ENCODE measurements at places on chromosomes 12 and 14. TPM values are rescaled to one million over a fixed set of nuclear protein-coding genes. Genes with fewer than 3 reads are reported as not detected.

EXOC3L4 gene
- 2.0 TPM for total RNA-seq

ADCY4 gene
- 19.4 TPM for total RNA-seq

IGFBP6 gene
- 532 TPM for total RNA-seq

PSMD9 gene
- total RNA-seq: 68.2 TPM

SLC17A8 gene
- total RNA-seq: not detected

PXN gene
- 113 TPM for total RNA-seq

PPP4R4 gene
- 9.5 TPM for total RNA-seq

SRRM4 gene
- total RNA-seq: 0.11 TPM

TPPP2 gene
- total RNA-seq: not detected

TSPAN19 gene
- not detected for total RNA-seq

MIP gene
- total RNA-seq: not detected

EIF2B2 gene
- total RNA-seq: 60.4 TPM

CRIP1 gene
- 4.2 TPM for total RNA-seq

PLEKHG7 gene
- total RNA-seq: 1.4 TPM

RBMS2 gene
- total RNA-seq: 21.1 TPM

CARMIL3 gene
- 3.9 TPM for total RNA-seq

ACOT6 gene
- total RNA-seq: not detected

AKAP3 gene
- total RNA-seq: 13.9 TPM

ADAMTS20 gene
- total RNA-seq: not detected

SOCS4 gene
- 9.7 TPM for total RNA-seq

SLC7A8 gene
- total RNA-seq: 143 TPM

TSPAN11 gene
- total RNA-seq: 4.1 TPM

PRKAB1 gene
- total RNA-seq: 17.3 TPM

RERG gene
- 12.7 TPM for total RNA-seq

KLHL33 gene
- total RNA-seq: 1.7 TPM

TRIM9 gene
- 6.5 TPM for total RNA-seq

BATF gene
- 11.8 TPM for total RNA-seq

TULP3 gene
- 15.2 TPM for total RNA-seq

OTX2 gene
- total RNA-seq: not detected

NEDD1 gene
- 22.8 TPM for total RNA-seq

KERA gene
- not detected for total RNA-seq

ITPR2 gene
- total RNA-seq: 44.4 TPM

DHH gene
- total RNA-seq: 114 TPM

KLRC2 gene
- not detected for total RNA-seq

CCDC196 gene
- total RNA-seq: 2.6 TPM

CLEC4C gene
- total RNA-seq: 1.3 TPM

RD3L gene
- not detected for total RNA-seq

All from prostate gland (tissue), 2 donors.